Stomach (tissue), 19 donors: ENCODE measurements at places on chromosomes 11 and 22.

- DNase-seq, result peak; percentile 39
Measured at GRCh38 chr11:45872651-45873356, 12.6 kb upstream of the MAPK8IP1 start.

DNA sequence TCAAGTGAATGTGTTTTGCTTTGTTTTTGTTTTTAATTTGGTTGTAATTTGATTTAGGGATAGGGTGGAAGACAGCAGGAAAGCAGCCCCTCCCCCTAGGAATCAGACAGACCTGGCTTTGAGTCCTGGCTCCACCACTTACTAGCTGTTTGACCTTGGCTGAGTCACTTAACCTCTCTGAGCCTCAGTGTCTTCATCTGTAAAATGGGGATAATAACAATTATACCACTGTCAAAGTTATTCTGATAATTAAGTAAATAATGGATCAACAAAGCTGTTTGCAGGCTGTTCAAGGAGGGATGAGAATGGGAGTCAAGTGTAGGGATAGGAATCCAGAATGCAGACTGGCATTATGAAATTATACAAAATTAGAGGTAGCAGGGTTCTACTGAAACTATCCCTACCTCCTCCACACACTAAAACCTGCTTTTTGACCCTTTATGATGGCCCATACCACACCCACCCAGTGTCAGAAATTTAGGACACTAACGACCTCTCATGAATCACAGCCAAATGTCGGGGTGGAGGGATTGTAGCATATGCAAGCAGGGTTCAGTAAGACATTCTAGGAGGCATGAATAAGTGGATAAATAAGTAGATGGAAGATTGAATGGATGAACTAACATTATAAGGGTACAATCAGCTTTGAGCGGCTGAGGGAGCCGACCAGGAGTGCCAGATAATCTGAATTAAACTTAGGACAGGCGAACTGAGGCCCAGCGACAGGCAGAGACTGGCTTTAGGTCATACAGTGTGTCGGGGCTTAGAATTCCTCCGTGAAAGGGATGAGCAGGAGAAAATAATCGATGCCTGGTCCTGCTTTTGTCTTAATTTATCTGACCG lies 974 bp downstream of the ANAPC15 start:
- no peak for DNase-seq

DNA sequence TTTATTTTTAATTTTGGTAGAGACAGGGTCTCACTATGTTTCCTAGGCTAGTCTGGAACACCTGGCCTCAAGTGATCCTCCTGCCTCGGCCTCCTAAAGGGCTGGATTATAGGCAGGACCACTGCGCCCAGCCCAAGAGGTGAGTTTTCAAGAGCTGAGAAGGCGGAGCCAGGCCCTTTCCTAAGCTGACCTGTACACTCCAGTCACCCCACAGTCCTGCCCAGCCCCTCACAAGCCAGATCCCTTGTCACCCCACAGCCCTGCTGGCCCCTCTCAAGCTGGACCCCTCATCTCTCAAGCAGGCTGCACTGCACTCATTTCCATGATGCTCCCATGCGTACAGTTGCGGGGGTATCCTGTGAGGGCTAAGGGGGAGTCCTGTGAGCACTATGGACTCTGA lies 2.9 kb downstream of the DENND6B start:
- no peak for DNase-seq

DNA sequence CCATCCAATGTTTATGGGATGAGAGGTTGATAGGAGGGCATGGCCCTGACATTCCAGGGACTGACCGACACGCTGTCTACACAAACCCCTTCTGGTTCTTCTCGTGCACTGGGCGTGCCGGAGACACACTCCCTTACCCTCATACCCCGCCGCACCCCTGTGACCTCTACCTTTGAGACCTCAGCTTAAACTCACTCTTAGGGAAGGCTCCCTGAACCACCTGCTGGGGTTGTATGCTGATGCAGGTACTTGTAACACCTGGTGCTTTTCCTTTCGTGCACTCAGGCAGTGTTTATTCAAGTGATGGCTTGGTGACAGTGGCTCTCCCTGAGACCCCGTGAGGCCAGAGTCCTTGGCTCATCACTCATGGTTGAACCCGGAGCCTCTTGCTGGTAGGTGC lies 12.0 kb downstream of the PPARA start:
- peak; percentile 48 for DNase-seq

- DNase-seq, result no peak
Measured at GRCh38 chr22:50546326-50547262, 895 bp downstream of the KLHDC7B start.

GRCh38 chr22:39663751-39664150 lies 93.2 kb downstream of the CACNA1I start:
- peak; percentile 45 for DNase-seq

- peak; percentile 48 for DNase-seq
Measured at GRCh38 chr22:44870021-44870420, 117.6 kb downstream of the ARHGAP8 start.
